ENCODE measurements at places on chromosomes 3 and 15. TPM values are rescaled to one million over a fixed set of nuclear protein-coding genes. Genes with fewer than 3 reads are reported as not detected.

The HDC gene
- polyA plus RNA-seq: 0.71 TPM

The CHRD gene
- 18.7 TPM for polyA plus RNA-seq

The MEIS2 gene
- 7.7 TPM for polyA plus RNA-seq

The ALPK3 gene
- polyA plus RNA-seq: 106 TPM

The TMEM45A gene
- polyA plus RNA-seq: 12.1 TPM

The CLDN11 gene
- polyA plus RNA-seq: 1.7 TPM

GRCh38 chr15:47473832-47474231 lies 243.5 kb upstream of the SEMA6D start:
- peak; percentile 88 for DNase-seq

GRCh38 chr3:109685084-109686079 lies 348.0 kb upstream of the DPPA4 start:
- DNase-seq: no peak

GRCh38 chr3:119768668-119769393 lies 13.1 kb upstream of the NR1I2 start:
- DNase-seq: no peak

- no peak for DNase-seq
These were observed 215.2 kb upstream of the P2RY1 start for GRCh38 chr3:152619691-152620090.

DNA sequence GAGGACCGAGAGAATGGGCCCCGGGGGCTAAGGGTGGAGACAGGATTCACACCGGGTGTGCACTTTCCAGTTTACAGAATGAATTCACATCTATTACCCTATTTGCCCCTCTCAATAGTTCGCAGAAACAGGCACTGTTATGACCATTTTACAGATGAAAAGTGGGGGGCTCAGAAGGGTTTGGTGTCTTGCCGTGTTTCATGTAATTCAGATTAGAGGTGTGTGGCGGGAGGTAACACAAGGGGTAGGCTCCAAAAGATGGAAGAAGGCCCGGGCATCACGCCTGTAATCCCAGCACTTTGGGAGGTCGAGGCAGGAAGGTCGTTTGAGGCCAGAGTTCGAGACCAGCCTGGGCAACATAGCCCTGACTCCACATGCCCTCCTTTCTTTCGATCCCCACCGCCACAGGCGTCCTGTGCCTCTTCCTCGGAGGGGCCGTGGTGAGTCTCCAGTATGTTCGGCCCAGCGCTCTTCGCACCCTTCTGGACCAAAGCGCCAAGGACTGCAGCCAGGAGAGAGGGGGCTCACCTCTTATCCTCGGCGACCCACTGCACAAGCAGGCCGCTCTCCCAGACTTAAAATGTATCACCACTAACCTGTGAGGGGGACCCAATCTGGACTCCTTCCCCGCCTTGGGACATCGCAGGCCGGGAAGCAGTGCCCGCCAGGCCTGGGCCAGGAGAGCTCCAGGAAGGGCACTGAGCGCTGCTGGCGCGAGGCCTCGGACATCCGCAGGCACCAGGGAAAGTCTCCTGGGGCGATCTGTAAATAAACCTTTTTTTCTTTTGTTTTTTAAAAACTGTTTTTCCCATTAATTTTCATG lies 3.4 kb downstream of the DUOXA2 start:
- DNase-seq: no peak

DNA sequence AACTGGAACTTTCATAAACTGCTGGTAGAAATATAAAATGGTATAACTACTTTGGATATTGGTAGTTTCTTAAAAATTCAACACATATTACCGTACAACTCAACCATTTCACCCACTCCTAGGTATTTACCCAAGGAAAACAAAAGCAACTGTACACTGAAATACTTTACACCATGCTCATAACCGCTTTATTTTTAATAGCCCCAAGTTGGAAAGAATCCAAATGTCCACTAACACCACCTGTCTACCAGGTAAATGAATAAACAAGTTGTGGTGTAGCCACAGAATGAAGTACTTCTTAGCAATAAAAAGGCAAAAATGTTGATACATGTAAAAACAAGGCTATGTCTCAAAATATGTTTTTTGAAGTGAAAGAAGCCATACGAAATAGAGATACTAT lies 215.9 kb upstream of the PEX5L start:
- DNase-seq: no peak
